Activated CD4-positive, alpha-beta T cell treated with anti-CD3 and anti-CD28 coated beads for 4 hours (primary cell): ENCODE measurements at places on chromosomes 7 and 10.

DNA sequence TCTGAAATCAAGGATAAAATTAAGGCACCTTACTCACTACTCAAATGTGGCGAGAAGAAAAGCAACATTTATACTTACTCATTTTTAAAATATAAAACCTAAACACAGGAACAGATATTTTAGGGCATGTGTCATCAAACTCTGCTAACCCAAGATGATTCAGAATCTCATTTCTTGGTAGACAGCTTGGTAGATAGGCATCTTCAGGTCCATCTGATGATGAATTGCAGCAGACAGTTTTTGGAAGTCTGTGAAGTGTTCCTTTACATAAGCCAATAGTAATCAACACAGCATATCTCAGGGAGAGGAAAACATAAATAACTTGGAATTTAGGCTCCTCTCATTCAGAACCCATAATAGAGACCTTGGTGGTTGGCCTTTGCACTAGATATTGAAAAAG is 3.4 kb downstream of the HIPK2 start:
- DNase-seq = no peak

- DNase-seq = no peak
These were observed 200.0 kb upstream of the MKI67 start for GRCh38 chr10:128326251-128326650.

GRCh38 chr10:129474642-129475041 is 7.6 kb downstream of the MGMT start:
- no peak for DNase-seq

DNA sequence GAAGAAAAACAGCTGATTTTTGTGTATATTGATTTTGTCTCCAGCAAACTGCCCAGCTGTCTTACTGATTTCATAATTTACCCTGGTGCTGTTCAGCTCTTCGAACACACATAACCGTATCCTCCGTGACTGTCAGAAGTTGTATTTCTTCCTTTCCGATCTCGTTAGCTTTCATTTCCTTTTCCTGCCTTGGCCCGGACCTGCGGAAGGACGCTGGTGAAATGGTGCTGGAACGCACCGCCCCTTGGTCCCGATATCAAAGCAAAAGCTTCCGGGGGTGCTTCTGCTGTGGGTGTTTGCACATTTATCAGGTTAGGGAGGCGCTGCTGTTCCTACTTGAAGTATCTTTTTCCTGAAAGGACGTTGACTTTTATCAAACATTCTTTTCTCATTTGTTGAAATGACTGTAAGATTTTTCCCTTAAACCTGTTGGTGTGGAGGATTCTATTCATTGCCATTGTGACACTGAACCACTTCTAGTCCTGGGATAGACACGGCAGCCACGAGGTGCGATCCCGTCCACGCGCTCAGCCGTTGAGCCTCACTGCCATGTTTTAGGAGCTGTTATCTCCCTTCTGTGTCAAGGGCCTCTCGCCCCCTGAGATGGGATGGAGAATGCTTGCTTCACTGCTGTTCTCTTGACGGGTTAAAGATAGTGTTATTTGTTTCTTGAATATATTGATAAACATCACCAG is 72.6 kb downstream of the FOXL3 start:
- peak; percentile 44 for DNase-seq

DNA sequence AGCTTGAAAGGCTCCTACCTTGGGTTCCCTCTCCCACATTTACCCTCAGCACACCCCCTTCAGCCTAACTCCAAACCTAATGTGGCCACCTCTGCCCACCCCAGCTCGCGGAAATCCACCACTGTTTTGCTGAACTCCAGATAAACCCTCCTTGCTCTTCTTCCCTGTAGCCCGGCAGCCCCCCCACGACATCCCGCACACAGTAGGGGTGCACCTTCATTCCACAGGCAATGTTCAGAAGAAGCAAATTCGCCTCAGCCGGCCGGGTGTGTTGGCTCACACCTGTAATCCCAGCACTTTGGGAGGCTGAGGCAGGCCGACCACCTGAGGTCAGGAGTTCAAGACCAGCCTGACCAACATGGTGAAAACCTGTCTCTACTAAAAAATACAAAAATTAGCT is 17.4 kb downstream of the CTBP2 start:
- DNase-seq = no peak
